ENCODE measurements at places on chromosomes 6 and 20. TPM values are rescaled to one million over a fixed set of nuclear protein-coding genes. Genes with fewer than 3 reads are reported as not detected.

DNA sequence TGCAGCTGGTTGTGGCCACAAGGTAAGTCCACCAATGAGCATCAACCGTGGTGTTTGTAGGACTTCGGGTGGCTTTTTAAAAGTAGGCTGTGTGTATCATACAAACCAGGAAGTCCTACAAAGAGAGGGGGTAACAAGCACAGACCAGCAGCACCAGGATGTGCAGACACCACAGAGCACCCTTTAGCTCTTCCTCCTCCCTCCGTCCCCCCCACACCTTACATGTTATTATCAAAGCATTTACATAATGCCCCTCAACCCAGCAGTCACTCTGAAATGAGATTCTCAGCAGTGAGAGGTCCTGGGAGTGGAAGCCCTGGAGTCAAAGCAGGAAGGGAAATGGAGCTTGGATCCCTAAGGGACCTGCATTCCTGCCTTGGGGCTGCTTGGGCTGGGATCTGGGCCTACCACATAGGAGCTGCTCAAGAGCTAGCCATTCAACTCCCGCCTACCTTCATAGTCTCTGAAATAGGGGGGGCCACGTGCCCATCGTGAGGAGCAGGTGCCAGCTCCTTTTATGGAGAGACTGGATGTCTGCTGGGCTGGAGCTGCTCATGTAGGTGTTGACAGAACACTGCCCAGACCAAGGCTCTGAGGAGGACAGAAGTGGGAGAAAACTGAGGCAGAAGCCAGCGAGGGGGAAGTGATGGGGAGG lies 90.6 kb downstream of the PSMB1 start:
- DNase-seq: no peak

DNA sequence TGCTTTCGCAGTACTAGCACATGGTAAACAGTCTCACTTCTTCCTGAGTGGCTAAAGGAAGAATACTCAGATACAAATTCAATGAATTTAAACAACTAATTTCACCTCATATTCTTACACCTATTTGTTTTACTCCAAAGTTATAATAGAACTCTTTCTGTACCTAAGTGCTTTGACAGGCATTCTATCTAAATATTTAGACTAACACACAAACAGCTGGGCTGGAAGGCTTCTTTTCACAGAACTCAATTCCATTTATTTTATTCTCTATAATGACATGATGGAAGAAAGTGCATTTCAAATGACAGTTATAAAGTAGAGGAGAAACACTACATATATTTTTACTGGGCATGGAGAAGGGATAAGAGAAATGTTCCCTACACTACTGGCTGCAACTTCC lies 384.9 kb upstream of the SPTLC3 start:
- no peak for DNase-seq

DNA sequence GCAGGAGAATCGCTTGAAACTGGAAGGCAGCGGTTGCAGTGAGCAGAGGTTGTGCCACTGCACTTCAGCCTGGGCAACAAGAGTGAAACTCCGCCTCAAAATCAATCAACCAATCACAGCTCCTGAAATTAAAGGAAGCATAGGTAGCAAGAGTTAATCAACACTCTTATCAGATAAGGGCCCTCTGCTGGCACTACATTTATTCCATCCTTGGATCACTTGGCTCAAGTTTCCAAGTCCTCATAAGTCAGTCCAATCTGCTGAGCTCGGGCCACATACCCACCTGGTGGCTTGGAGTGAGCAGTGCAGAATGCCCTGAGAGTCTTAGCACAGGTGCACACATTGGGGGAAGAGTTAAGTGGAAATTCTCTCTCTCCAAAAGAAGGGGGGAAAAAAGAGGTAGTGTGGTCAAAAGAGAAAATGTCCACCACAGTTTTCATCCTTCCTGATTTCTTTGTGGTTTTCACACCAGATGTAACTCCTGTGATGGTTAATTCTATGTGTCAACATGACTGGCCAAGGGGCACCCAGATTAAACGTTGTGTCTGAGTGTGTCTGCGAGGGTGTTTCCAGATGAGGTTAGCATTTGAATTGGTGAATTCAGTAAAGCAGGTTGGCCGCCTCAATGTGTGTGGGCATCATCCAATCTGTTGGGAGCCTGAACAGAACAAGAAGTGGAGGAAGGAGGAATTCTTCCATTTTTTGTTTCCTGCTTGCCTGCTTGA lies 14.2 kb upstream of the FAM8A1 start:
- no peak for DNase-seq

UFL1 gene
- 18.1 TPM for total RNA-seq

- DNase-seq: no peak
These were observed 265.0 kb downstream of the CDC5L start for GRCh38 chr6:44652547-44652946.

GRCh38 chr6:136793363-136793762 lies 1.1 kb upstream of the MAP3K5 start:
- no peak for DNase-seq

DNA sequence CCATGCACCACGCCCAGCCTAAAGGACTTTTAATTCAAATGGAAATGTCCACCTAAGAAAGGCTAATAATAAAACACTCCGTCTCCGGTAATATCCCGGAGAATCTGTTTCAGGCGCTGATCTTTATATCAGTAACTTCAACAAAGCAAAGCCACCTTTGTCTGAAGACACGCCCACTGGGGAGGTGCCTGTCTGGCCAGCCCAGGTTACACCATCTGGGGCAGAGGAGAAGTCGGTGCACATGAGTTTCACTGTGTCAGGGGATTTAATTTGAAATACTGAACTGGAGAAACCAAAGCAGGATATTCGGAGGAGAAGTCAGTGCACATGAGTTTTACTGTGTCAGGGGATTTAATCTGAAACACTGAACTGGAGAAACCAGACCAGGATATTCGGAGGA lies 9.4 kb downstream of the SERPINB6 start:
- DNase-seq: no peak

EXOC2 gene
- total RNA-seq: 28.4 TPM

C4A gene
- total RNA-seq: 3.4 TPM

GRCh38 chr20:43161716-43162115 lies 28.0 kb downstream of the PTPRT start:
- DNase-seq: no peak

GRCh38 chr6:156420172-156420993 lies 356.8 kb upstream of the ARID1B start:
- no peak for DNase-seq

DNA sequence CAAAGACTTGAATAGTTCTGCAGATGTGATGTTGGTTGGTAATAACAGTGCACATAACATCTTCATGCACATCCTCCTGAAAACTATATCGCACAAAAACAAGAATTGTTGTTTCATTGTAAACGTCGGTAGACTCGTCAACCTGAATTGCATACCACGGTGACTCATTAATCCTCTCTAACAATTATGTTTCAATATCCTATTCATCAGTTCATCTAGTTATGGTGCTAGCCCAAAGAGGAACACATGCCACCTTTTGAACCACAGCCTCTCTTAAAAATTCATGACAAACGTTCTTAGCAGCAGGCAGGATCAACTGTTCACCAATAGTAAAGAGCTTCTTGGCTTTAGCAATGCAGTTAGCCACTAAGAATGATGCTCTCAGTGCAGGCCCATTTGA lies 25.0 kb downstream of the CRYBG1 start:
- DNase-seq: no peak

DNA sequence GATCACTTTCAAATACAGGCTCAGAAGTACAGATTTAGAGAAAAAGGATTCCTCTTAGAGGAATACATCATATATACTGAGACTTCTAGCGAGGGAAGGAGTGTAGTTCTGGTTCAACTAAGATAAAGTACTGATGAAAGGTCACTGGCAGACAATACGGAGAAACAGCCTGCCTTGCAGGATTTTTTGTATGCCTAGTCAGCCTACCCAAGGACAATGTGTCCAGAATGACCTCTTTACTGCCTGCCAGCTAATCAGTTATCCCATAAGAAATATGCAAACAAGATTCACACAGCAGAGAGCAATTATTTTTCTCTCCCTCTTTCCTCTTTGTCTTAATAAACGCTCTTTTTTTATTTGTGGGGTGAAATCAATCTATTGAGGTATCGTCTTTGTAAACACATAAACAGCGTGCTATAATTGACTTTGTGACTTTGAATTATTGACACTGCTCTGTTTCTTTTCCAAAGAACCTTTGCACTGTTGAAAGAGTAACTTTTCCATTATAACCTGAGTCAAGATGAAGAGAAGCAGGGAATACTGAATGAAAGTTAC lies 1.4 kb upstream of the TSPYL4 start:
- no peak for DNase-seq

DNA sequence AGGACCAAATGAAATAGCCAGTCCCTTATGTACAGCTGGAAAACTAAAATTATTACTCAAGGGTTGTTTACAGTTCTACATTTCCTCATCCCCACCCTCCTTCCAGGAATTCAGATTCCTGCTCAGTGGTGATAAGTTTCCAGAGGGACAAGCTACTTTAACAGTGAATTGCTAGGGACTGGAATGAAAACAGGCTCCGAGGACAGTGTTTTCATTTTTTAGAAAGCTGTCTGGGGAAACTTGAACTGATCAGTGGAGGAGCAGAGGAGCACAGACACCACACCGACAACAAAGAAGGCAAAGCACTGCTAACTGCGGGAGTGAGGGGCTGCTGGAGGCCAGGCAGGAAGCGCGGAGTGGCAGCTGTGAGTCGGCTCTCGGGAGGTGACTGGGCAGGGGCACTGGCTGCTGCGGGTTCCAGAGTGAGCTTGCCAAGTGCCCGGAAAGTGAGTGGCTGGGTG lies 322.2 kb downstream of the ESR1 start:
- no peak for DNase-seq

RAD21L1 gene
- not detected for total RNA-seq

TSBP1 gene
- not detected for total RNA-seq

C6orf15 gene
- total RNA-seq: not detected

DNA sequence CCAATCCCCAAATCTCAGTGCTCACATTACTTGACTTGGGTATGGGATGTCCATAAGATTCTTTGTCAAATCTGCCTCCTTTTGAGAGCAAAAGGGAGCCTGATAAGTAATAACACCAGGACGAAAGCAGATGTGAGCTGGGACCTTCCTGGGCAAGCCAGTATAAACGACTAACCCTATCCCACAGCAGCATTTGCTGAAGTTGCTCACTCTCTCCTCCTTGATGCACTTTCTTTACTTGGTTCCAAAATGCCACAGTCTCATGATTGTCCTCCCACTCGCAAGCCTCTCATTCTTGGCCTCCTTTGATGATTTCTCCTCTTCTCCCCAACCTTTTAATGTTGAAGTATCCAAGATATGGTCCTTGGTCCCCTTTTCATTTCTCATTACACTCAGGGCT lies 44.7 kb upstream of the TAGAP start:
- peak; percentile 27 for DNase-seq

DNA sequence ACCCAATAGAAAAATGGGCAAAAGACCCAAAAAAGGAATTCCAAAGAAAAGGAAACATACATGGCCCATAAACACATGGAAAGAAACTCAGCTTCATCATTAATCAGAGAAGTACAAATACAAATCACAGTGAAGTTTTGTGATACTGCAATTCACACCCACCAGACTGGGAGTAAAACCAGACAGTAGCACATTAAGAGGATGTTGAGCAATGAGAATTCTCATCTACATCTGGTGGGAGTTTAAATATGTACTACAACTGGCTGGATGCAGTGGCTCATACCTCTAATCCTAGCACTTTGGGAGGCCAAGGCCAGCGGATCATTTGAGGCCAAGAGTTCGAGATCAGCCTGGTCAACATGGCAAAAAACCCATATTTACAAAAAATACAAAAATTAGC lies 125.7 kb upstream of the PHACTR1 start:
- DNase-seq: no peak

NR2E1 gene
- total RNA-seq: not detected

DNA sequence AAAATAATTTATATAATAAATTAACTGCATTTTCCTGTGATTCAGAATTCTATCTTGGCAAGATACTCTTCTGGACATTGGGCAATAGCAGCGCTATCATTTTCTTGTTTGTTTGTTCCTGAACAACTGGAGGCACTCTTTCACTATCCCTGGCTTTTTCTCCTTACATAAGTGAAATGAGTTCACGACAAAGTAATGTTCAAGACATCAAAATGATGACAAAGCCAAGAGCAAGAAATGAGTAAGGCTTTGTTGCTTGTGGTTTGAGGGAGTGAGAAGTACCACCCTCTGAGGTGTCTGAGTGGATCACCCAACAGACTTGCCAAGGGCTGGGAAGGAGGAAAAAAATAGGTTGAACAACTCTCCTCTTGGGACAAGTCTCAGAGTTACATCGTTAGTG lies 466.6 kb upstream of the JAG1 start:
- no peak for DNase-seq

EPHA7 gene
- total RNA-seq: not detected

DNA sequence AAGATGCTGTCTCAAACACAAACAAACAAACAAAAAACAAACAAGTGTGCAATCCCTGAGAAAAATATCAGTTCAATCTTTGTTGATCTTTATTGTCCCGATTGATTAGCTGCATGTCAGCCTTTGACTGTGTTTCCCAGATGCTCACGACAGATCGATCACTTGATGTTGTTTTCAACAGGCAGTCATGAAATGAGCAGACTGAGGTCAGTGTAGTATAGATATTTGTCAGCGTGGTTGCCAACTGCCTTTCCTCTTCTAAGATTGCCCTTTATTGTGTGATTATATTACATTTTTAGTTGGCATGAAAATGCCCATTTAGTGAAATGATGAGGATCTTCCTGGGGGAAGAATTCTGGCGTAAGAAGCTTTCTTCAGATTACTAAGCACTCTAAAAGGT lies 25.6 kb downstream of the UTRN start:
- peak; percentile 83 for DNase-seq

GRCh38 chr6:83083476-83083875 lies 16.0 kb downstream of the DOP1A start:
- no peak for DNase-seq

- DNase-seq: no peak
These were observed 57.5 kb downstream of the SNX9 start for GRCh38 chr6:157880534-157880933.

- no peak for DNase-seq
These were observed 70.1 kb downstream of the TRMT11 start for GRCh38 chr6:126056355-126057004.

OR2H2 gene
- not detected for total RNA-seq

TP53TG5 gene
- total RNA-seq: not detected

DNA sequence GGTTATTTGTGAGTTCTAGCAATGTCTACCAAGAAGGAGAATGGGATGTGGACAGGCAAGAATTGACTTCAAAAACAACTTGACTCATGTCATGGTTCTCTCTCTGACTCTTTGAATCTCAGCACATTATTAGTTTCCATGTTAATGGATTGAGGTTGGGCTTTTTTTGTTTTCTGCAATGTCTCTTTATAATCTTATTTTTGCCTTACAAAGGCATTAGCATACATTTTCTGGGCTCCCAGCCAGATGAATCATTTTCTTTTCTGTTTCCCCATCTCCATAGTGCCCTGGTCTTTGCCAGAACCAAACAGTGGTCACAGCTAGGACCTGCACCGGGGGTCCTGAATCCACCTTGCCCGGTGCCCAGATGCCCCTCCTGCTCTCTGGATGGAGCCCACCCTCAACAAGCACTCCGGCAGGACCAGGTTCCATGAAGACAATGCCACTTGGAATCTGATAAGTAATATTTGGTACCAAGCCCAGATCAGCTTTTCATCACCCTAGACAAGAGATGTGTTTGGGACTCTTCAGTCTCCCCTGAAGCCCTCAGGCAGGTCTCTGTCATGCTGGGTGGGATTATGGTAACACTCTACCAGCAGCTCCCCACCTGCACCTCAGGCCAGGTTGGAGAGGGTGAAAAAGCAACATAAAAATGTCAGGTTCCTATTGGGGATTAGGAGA lies 266.7 kb upstream of the SULF2 start:
- DNase-seq: no peak

All from activated CD8-positive, alpha-beta memory T cell treated with anti-CD3 and anti-CD28 coated beads, Interleukin-2, amount 10 ng/mL, durations not matched to agents 7 days and 5 days (primary cell).